ENCODE measurements at places on chromosomes 2 and 18.

DNA sequence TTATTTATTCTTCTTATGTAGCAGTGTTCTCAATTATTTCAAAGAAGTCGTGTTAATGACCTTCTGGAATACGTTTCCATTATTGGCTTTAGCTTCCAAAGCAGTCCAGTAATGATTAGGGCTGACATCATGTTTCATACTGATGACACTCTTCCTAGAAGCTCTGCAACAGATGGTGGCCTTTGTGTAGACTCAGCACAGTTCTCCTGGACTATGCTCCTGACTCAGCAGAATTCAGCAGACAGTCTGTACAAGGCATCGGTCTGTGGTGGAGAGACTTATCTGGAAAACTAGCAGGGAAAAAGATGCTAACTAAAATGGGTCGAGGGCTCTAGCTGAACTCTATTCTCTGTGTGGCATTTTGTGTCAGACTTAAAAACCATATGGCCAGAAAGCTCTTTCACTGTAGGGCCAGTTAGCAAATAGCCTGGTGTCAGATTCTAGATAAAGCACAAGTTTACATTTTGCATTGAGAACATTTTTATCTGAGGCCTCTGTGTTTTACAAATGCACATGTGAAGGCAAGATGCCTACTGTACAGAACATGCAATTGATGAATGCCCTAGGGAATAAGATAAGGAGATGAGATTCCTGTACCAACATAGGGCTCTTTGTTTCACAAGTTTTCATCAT is 35.1 kb downstream of the GULP1 start:
- no peak for DNase-seq

DNA sequence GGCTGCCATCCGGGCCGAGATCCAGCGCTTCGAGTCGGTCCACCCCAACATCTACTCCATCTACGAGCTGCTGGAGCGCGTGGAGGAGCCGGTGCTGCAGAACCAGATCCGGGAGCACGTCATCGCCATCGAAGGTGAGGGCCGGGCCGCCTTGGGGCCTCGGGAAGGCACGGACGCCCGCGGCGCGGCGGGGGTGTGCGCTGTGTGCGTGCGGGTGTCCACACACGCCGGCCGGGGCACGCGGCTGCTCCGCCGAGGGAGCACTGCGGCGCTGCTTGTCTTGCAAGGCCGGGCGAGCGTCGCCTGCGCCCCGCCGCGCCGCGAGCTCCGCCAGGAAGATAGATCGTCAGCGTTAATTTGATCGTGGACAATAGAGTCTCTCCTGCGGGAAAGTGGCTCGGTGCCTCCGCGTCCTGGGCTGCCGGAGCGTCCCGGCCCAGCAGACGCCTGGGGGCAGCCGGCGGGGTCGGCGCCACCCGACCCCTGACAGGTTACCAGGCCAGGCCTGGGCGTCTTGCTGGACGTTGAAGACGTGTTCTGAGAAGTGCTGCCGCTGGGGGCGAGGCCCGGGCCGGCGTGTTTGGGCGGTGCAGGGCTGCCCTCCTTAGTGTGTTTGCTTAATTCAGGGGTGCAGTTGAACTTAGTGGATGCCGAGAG is 1.0 kb downstream of the AGAP1 start:
- DNase-seq = peak; percentile 44

GRCh38 chr2:11802782-11803191 is 56.4 kb downstream of the LPIN1 start:
- DNase-seq = peak; percentile 31

DNA sequence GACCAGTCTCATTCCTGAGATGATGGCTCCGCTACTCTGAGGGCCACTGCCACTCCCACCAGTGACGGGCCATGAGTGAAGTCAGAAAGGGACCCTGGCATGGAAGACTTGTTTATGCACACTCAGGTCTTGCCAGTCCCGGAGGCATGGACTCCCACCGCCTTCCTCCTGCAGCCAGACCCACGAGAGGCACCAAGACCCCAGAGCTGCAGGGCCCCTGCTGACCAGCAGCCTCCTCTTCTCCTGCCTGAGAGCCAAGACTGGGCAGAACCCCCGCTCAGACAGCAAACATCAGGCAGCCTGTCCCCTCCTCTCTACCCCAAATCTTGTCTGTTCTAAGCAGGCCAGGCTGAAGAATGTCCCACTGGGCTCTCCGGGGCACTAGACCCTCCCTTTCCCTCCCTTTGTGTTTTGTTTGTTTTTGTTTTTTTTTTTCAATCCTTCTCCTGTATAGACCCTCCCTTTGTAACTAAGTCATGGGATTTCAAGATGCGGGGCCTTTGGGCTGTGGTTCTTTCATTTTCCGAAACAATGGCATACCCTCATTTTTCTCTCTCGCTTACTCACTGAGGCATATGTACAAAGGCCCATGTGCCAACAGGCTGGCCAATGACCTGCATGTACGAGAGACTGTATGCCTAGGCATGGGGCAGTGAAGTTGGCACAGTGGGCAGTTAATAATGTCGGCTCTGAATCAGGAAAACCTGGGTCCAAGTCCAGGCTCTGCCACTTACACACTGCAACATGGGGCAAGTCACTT is 24.3 kb upstream of the MAPRE3 start:
- no peak for DNase-seq

- no peak for DNase-seq
Measured at GRCh38 chr2:18286897-18287296, 273.6 kb downstream of the RDH14 start.

DNA sequence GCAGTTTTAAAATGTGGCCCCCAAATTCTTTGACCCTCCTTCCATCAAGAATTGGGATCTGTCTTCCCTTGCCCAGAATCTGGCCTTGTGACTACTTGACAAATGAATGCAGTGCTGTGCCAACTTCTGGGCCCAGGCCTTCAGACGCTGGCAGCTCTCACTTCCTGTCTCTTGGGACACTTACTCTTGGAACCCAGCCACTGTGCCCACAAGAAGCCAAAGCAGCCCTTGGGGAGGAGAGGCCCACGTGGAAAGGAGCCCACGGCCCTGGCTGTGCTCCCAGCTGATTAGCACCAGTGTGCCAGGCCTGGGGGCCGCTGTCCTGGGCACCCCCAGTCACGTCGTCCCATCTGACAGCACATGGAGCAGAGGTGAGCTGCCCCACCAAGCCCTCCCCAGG is 56.6 kb downstream of the RPL37A start:
- peak; percentile 71 for DNase-seq

- DNase-seq = no peak
Measured at GRCh38 chr2:96271995-96272394, 6.0 kb downstream of the CIAO1 start.

DNA sequence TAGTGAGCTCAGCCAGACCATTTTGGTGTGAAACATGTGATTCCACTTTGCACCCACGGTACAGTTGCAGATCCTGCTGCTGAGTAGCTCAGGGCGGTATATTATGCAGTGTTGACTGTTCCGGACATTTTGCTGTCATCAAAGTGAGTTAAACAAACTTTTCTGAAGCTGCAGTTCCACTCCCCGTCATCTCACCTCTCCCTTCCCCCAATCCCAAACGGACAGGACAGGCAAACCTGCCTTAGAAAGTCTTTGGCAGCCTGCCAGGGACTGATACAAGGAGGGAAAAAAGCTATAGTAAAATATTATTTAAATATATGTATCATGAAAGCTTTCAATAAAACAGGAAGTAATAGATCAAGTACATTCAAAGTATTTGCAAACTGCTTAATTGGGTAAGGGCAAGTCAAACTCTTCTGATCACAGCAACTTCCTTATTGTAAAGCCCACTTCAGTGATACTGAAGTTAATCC is 35.5 kb upstream of the SP5 start:
- no peak for DNase-seq

- DNase-seq = peak; percentile 68
Measured at GRCh38 chr2:9440058-9440727, 16.7 kb downstream of the CPSF3 start.

DNA sequence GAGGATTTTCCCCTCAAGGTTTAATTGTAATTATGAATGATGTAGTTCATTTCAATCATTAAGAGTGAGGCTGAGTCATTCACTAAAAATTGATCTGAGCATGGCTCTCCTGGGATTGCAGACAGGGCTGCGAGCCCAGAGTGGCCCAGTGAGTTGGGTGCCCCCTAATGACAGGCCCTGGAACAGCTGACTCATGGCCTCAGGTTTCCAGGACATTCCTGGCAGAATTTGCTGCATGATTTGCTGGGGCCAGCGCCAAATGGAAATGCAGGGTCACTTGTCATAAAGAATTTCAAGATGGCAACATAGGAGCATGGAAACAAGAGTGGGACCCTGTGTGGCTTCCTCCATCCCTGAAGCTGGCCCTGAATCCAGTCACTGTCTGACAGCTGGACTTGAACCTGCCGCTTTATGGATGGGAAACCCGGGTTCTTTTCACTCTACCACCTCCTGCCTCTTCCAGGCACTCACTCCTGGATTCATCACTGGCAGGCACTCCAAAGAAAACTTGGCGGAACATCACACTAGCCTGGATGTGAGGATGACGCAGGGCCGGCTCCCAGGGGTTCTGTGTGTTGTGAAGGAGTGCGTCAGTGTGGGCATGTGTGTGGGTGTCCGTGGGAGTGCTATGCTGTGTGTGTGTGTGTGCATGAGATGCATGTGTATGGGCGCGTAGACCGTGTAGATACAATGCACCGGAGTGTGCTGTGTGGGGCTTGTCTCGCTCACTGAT is 15.2 kb downstream of the OTOF start:
- DNase-seq = peak; percentile 74

DNA sequence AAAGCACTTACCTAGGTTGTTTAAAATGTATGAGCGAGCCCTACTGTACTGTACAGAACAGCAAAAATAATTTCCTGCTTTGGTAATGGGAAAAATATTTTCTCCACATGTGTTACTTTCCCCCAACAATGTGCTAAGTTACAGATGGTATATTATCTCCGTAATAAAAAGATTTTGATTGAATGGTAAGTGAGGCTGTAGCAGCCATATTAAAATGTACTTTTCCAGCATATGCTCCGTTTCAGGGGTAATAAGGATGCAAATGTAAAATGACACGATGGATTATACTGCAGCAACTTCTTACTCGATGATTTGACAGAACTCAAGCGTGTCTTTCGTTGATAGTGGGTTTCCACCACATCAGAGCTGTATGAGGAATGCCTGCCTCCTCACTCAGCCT is 50.5 kb downstream of the OSBPL6 start:
- no peak for DNase-seq

DNA sequence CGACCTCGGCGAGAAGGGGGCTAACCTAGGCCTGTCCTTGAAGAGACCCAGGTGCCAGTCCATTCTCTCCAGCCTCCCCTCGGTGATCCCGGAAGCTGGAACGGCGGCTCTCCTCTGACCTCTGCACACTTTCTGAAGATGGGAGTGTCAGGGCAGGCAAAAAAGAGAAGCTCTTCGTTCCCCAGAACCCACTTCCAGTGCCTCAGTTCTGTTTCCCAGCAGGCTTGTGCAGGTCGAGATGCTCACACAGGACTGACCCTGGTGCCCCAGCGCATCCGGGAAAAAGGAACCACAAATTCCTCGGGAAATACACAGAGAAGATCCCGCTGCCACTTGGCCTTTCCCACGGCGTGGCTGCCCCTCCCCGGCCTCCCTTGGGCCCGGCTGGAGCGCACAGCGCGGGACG is 681 bp upstream of the PTPN18 start:
- DNase-seq = peak; percentile 19

- peak; percentile 89 for DNase-seq
Measured at GRCh38 chr2:120867290-120868241, 131.9 kb downstream of the GLI2 start.

- no peak for DNase-seq
Measured at GRCh38 chr2:202786842-202787241, 84.7 kb downstream of the ICA1L start.

GRCh38 chr18:34965108-34965507 is 76.1 kb upstream of the MAPRE2 start:
- DNase-seq = no peak

- DNase-seq = no peak
Measured at GRCh38 chr2:140567734-140568133, 1563.1 kb downstream of the LRP1B start.

- no peak for DNase-seq
Measured at GRCh38 chr2:217000406-217000805, 140.5 kb upstream of the TNP1 start.

DNA sequence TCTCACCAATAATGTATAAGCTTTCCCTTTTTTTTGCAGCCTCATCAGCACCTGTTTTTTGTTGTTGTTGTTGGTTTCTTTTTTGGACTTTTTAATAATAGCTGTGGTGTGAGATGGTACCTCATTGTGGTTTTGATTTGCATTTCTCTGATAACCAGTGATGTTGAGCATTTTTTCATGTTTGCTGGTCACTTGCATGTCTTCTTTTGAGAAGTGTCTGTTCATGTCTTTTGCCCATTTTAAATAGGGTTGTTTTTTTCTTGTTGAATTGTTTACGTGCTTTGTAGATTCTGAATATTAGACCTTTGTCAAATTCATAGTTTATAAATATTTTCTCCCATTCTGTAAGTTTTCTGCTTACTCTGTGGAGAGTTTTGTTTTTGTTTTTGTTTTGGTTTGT is 88.4 kb upstream of the EPAS1 start:
- no peak for DNase-seq

- no peak for DNase-seq
Measured at GRCh38 chr18:63506336-63506646, 29.5 kb downstream of the SERPINB5 start.

- no peak for DNase-seq
Measured at GRCh38 chr18:78587096-78587495, 392.5 kb upstream of the SALL3 start.

- DNase-seq = no peak
Measured at GRCh38 chr2:186433777-186434432, 52.2 kb upstream of the ZC3H15 start.

- no peak for DNase-seq
Measured at GRCh38 chr2:226905718-226906117, 69.9 kb downstream of the RHBDD1 start.

DNA sequence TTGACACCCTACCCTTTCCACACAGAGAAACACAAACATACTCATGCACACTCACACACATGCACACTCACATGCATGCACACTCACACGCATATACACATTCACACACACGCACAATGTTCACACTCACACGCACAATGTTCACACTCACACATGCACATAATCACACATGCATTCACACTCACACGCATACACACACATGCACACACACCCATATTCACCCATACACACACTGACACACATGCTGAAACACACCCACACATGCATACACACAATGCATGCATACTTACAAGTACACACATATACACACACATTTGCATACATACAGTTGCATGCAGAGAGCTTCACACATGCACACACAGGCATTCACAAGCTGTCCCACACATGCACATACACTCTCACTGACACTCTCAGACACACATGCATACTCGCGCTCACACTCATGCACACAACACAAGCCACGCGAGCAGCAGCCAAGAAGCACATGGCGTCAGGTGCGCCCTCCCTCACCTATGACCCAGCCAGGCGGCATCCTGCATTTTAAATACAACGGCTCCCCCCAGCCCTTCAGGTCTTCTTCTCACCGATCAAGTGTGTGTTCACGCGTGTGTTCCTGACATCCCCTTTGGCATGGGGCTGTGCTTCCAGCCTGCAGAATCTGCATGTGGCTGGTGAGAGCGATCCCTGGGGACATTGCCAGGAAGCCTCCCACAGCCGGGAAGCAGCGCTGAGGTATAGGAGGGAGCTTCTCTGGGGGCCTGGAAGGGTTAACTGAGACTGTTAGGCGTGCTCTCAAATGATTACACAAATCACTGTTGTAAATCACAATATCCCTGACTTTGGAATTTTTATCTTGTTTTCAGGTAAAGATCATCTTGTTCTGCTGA is 195.1 kb downstream of the RTP5 start:
- no peak for DNase-seq
